Keratinocyte (primary cell): ENCODE measurements at places on chromosomes 5 and 9. TPM values are rescaled to one million over a fixed set of nuclear protein-coding genes. Genes with fewer than 3 reads are reported as not detected.

DNA sequence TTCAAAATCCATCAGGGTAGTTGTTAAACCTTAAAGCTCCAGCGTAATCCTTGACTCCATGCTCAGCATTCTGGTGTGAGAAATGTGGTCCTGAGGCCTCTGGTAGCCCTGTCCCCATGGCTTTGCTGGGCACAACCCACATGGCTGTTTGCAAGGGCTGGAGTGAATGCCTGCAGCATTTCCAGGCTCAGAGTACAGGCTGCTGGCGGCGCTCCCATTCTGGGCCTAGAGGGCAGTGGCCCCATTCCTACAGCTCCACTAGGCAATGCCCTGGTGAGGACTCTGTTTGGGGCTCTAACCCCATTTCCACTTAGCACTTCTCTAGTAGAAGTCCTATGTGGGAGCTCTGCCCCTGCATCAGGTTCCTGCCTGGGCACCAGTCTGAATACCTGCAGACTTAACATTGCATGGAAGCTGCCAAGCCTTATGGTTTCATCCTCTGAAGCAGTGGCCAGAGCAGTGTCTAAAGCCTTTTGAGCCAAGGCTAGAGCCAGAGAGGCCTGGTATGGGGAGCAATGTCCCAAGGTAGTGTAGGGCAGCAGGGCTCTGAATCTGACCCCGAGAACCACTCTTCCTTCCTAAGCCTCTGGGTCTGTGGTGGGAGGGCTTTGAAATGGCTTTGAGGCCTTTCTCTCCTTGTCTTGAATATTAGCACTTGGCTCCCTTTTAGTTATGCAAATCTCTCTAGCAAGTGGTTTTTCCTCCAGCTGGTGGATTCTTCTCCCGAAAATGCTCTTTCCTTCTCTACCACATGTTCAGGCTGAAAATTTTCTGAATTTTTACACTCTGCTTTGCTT lies 5.8 kb upstream of the ALDH1A1 start:
- no peak for DNase-seq

DNA sequence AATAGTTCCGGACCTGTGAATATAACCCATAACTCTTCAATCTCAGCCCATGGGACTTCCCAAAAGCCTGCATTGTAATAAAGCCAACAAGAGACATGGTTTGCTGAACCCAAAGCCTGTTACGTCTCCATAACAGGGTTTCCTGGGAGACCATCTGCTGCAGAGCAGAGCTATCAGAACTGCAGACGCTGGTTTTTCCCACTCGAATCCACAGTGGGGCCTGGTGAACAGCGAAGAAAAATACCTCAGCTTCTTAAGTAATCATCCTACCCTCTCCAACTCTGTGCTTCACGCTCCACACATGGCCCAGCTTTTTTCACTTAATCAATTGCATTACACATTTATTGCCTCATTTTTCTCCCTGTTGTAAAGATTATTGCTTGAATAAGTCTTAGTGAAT lies 409.5 kb upstream of the GRIA1 start:
- no peak for DNase-seq

DNA sequence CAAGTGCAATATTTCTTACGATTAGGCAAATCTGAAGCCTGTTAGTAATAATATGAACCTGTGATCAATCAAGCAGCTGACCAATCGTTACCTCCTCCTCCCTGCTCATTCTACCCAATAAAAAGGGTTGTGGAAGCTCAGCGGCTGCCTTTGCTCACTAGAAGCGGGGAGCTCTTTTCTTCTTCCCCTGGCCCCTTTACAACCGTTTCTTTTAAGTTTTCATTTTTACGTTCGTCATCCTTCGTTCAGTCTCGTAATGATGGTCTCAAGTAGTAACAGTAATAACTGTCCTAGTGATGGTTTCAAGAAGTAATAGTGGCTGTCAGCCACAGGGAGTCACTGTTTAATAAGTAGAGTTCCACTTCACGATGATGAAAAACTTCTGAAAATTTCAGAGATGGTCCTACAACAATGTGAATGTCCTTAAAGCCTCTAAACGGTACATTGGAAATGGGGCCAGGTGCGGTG lies 6.2 kb downstream of the UGT3A2 start:
- DNase-seq: no peak

- DNase-seq: no peak
Measured at GRCh38 chr9:110356639-110357395, 19.2 kb upstream of the TXNDC8 start.

SMIM33 gene
- not detected in 3 replicates for polyA plus RNA-seq

SPATA6L gene
- 0.51 to 0.92 TPM (median 0.80 TPM) in 3 replicates for polyA plus RNA-seq

SCGB3A1 gene
- not detected in 3 replicates for polyA plus RNA-seq

- no peak for DNase-seq
Measured at GRCh38 chr5:4226565-4226964, 630.9 kb downstream of the IRX1 start.

TSSK1B gene
- 0.02 to 0.07 TPM (median 0.05 TPM) in 3 replicates for polyA plus RNA-seq

DNA sequence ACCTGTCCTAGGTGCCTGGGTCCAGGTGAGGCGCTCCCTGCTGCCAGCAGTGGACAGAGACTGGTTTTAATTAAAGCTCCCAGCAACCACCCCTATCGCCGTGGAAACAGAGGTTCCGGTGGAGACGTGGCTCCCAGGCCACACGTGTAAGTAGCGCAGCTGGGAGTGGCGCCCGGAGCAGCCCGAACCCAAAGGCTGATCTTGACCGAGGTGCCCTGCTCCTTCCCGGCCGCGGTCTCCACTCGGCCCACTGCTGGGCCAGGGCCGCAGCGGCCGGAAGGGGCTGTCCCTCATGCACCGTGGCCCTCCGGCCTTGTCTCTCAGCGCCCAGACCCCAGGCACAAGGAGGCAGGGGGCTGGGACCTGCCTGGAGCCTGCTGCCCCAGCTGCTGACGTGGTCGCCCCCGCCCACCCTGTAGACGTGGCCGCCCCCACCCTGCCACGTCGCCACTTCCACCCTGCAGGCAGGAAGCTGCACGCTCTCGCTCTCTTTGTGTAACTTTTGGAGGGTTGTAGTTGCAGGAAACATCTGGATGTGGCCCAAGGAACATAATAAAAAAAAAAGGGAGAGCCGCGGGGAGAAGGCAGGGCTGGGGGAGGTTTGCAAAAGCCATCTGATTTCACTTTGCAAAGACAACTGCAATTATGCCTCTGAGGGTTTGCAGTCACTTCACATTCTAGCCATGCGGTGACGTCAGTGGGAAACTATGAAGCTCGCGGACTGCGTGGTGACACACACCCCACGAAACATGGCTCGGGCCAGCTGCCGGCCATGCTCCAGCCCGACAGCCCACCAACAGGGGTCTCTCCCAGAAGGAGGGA lies 129.9 kb downstream of the RXRA start:
- DNase-seq: peak; percentile 80

DNA sequence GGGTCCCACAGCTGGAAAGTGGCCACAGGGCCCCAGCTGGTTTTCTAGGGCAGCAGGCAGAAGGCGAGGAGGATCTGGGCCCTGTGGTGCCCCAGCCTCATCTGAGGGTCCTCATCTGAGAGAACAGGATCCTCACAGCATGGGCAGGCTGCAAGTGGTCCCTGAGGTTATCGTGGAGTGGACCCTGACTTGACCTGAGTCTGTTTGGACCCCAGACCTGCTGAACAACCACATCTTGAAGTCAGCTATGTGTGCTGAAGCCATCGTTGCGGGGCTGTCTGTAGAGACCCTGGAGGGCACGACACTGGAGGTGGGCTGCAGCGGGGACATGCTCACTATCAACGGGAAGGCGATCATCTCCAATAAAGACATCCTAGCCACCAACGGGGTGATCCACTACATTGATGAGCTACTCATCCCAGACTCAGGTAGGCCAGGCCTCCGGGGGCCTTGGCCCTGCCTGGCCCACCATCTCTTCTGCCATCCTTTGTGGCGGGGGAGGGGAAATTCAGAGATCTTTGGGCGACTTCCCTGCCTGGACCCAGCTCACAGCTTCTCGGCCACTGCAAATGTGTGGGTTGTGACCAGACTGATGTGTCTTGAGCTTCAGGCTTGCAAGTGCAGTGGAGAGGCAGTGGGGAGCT lies 24.0 kb downstream of the TGFBI start:
- no peak for DNase-seq

- DNase-seq: no peak
Measured at GRCh38 chr5:151772029-151772845, 483 bp downstream of the G3BP1 start.

DNA sequence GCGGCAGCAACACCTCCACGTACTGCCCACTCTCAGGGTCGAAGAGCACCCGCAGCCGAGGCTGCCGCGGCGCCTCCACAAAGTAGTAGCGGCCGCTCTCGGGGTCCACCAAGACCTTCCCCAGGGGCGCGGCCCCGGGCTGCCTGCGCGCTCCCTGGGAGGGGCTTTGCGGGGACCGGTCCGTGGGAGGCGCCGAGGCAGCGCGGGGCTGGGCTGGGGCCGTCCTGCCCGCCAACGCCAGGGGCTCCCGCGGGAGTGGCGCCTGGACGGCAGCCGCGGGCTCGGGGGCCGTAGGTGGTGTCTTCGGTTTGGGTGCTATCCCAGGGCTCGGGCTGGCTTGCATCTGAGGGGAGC lies 2.6 kb upstream of the MZB1 start:
- no peak for DNase-seq

GRCh38 chr5:134878403-134878802 lies 4.2 kb downstream of the TXNDC15 start:
- no peak for DNase-seq

DNA sequence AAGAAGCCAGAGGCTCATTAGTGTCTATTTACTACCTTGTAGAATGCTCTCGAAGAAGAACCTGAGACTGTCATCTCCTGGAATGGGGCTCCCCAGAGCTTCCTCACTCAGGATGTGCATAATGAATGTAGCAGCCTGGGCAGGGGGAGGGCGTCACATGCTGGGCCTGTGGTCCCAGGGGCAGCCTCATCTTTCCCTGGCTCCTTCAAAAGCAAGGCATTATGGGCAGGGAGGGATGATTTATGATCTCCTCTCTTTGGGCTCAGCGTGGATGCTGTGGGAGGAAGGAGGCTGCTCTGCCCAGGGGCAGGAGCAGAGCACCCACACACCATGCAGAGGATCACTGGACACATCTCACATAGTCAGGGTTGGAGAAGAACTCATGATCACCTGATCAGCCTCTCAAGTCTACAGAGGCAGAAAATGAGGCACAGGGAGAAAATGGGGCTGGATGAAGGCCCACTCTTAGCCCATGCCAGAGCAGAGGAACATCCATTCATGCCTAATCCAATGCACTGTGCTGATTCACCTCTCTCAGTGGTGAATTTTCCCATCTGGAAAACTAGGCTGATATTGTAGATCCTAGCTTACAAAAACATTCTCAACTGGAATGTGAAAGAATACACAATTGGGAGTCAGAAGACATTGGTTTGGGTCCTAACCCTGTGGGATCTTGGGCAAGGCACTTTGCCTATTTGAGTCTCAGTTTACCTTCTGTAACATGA lies 173.7 kb downstream of the CARTPT start:
- no peak for DNase-seq

GRCh38 chr9:133004999-133005760 lies 25.6 kb upstream of the GTF3C5 start:
- no peak for DNase-seq

DNA sequence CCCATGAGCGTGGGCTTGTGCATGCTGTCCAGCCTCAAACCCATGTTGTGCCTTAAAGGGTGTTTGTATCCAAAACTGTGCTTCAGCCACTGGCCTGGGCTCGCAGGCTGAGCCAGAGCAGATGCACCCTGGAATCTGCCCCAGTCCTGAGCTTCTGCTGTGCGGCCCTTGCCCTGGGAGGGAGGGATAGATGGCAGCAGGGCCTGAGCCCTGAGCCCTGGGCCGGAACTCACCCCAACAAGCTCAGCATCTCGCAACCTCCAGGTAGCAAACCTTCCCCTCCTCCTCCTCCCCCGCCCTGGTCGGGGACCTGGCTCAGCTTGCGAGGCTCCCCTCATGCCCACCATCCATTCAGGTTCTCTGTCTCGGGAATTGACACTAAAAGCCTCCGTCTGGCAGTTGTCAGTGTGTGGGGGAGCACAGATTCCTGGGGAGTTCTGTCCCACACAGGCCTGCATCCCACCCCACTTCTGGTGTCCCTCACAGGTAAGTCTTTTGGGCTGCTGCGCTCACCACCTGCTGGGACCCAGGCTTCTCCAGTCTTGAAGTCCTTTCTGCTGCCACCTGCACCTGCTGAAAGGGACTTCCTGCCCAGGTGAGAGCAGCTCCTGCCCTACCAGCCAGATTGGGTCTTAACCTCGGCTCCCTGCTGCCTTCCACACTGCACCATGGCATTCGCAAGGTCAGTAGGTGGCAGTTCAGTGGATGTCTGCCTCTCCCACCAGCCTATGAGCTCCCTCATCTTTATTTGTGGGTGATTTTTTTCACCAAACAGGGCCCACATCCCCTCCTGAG lies 55.2 kb upstream of the OLFM1 start:
- no peak for DNase-seq

PGM5 gene
- 0.18 TPM in 1 of 3 replicates, not detected in the others for polyA plus RNA-seq

PCDHB8 gene
- polyA plus RNA-seq: not detected in 3 replicates

DNA sequence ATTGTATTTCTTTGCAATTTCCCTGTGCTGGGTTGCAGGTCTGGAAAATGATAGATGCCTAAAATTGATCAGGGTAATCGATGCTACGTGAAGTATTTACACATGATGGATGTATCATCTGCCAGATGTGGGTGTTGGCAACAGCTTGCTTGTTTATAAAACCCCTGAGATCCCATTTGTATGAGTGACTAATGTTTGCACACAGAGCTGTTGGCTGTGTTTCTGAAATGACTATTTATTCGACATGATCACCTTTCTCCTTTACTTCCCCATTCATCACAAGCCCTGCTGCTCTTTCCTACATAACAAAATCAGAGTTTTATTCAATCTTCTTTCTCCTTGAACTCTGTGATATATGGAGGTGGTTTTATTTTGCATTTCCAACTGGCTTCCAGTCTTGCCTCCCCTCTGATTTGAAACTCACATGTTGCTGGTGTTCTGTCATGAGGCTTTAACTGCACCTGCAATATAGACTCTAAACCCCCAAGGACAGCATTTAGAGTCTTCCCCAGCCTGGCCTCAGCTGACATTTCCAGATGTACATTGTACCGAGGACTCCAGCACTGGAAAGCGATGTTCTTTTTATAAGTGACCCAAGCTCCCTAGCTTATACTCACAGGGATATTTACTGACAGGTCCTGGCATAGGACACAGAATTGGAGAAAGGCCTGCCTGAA lies 50.7 kb upstream of the SHB start:
- no peak for DNase-seq

- no peak for DNase-seq
Measured at GRCh38 chr5:1474866-1475543, 29.8 kb upstream of the SLC6A3 start.

GRCh38 chr5:142906863-142907671 lies 136.9 kb downstream of the ARHGAP26 start:
- no peak for DNase-seq

FBXO38 gene
- 15.8 to 30.4 TPM (median 26.8 TPM) in 3 replicates for polyA plus RNA-seq

AIF1L gene
- 1.0 to 2.6 TPM (median 1.5 TPM) in 3 replicates for polyA plus RNA-seq

- DNase-seq: no peak
Measured at GRCh38 chr5:74888117-74888516, 21.9 kb upstream of the FAM169A start.

MLANA gene
- not detected in 3 replicates for polyA plus RNA-seq
